ENCODE measurements at places on chromosomes 1 and 21.

DNA sequence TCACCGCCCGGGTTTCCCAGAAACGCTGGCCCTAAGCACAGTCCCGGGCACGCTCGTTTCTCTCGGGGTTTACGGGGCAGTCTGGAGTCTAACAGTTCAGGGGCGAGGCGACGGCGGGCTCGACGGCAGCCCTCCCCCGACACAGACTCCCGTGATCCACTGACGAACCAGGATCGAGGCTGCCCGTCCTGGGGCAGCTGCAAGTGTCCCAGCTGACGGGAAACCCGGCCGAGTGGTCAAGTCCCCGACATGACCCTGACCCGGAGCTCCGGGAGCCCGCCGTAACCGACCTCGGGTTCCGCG, 494 bp downstream of the UBE2J2 start:
- DNase-seq, result no peak

DNA sequence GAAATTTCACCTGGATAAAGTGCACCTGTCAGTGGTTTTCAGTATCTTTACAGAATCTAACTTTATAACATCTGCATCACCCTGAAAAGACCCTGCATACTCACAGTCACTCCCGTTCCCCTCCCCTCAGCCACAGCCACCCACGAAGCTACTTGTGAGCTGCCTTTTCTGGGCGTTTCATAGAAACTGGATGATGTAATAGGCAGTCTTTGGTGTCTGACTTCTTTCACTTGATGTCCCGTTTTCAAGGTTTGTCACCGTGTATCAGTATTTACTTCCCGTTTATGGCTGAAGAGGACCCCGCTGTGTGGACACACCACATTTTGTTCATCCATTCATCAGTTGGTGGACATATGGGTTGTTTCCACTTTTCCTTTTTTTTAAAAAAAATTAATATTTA, 47.8 kb upstream of the LRRC3 start:
- no peak for DNase-seq

DNA sequence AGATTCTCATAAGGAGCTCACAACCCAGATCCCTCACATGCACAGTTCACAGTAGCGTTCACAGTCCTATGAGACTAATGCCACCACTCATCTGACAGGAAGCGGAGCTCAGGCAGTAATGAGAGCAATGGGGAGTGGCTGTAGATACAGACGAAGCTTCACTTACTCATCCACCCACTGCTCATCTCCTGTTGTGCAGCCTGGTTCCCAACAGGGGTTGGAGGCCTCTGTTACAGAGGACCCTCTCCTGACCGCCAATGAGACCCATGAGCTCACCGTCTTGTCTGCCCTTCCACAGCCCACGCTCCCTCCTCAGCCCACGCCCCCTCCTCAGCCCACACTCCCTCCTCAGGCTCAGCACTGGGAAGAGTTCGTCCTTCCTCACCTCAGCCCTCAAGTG, 39.6 kb downstream of the RSPH1 start:
- no peak for DNase-seq

GRCh38 chr21:43721939-43722338, 3.0 kb downstream of the PDXK start:
- no peak for DNase-seq

DNA sequence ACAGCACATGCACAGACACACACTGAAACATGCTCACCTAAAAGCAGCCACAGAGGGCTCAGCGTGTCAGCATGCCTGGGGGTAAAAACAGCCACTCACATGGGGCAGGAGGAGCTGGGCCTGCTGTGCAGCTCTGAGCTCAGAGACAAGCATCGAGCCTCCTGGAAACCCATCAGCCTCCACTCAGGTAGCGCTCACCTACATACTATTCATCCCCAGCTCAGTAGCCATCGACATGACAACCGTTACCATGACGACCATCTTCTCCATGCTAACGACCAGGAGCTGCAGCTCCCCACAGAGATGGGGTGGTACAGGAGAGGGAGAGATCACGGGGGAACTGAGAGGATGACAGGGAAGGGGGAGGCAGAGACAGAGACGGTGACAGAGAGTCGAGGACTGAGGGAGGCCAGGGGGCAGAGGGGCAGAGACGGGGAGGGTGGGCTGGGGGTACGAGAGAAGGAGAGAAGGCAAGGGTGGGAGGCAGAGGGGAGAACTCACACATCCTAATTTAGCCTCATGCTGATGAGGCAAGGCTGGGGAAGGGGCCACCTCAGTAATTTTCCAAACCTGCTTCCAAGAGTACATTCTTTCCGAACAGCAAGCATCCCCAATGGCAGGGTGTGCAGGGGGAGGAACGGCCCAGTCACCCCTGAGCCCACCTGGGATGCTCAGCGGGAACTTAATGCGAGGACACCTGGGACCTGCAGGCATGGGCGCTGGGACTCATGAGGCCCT, 28.4 kb downstream of the SDC3 start:
- peak; percentile 60 for DNase-seq

DNA sequence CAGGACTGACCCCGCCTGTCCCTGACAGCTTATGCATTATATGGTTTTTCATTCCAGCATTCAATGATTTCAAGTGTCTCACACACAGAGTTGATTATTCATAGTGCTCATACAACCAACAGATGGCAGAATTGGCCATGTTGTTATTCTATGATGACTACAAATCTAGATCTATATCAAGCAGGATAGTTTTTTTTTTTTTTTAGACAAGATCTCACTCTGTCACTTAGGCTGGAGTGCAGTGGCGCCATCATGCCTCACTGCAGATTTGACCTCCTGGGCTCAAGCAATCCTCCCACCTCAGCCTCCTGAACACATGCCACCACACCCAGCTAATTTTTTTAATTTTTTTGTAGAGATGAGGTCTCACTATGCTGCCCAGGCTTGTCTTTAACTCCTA, 40.1 kb upstream of the LRRC8D start:
- peak; percentile 46 for DNase-seq

DNA sequence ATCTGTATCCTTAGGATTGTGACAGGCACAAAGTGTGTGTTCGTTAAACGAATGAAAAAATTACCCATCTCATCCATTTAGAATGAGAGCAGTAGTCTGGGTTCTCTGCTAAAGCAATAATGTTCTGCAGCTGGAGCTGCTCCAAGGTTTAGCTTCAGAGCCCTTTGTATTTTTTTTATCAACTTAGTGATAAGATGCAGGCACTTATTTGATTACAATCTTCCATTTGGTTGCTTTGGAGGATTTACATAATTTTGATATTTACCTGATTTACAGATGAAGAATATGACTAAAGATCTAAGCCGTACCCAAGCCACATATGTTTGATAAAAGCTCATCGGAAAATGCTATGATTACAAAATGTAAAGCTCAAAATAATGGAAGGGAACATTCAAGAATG, 201.2 kb downstream of the KCTD3 start:
- no peak for DNase-seq

- no peak for DNase-seq
Measured at GRCh38 chr1:110746644-110747259, 72.0 kb upstream of the KCNA3 start.

- DNase-seq, result no peak
Measured at GRCh38 chr1:181551249-181551648, 67.9 kb downstream of the CACNA1E start.

DNA sequence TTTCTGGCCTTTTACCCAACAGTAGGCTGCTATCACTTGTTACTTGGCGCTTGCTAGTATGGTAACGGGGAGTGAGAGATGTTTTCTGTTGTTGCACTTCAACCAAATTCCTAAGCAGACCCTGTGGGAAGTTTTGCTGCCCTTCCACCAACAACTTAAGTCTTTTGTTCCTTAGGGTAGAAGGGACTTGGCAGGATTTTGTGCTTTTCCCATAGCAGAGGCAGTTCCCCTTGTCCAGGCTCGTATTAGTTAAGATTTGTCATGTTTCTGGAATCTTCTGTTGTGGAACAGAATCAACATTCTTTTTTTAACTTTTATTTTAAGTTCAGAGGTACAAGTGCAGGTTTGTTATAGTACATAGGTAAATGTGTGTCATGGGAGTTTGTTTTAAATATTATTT, 73.2 kb upstream of the SGIP1 start:
- no peak for DNase-seq

DNA sequence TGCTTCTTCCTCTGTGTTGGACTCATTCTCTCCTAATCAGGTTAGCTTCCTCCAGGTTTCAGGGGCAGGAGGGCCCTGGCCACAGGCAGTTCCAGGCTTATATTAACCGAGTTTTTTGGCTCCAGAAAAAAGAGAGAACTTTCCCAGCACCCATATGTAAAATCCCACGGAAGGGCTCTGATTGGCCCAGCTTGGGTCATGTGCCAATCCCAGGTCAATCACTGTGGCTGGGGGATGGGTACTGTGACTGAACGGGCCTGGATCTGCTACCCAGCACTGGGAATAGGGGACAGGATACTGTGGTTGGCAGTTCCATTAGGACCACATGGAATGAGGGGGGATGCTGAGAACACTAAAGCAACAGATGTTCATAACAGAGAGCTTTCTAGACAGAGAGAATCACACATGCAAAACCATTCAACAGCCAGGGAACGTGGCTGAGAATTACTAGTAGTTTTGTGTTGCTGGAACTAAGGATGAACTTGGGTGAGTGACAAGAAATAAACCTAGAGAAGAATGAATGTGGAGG, 51.1 kb upstream of the NEK2 start:
- peak; percentile 25 for DNase-seq

GRCh38 chr1:22447621-22448111, 4.0 kb upstream of the ZBTB40 start:
- no peak for DNase-seq

DNA sequence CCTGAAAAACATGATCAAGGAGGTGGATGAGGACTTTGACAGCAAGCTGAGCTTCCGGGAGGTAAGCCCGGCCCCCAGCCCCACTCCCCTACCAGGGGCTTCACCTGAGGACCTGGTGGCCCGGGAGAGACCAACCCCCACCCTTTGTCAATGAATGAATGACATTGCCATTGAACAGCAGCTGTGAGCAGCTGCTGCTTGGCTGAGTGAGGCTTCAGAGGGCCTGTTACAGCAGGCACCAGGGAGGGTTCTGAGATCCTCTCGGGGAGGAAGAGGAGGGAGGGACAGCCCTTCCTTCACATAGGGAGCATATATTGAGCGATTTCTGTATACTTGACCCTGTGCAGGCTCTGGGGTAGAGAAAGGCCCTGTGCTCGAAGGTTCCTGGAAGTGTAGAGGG, 12.3 kb upstream of the CTRC start:
- no peak for DNase-seq

GRCh38 chr1:180937624-180938225, 25.0 kb downstream of the KIAA1614 start:
- DNase-seq, result no peak

All from NCI-H2171 (cell line).